Chondrocyte (in vitro differentiated cells): ENCODE measurements at places on chromosomes 6 and 20. TPM values are rescaled to one million over a fixed set of nuclear protein-coding genes. Genes with fewer than 3 reads are reported as not detected.

HLA-DRB1 gene
- not detected in 3 replicates for total RNA-seq

DNA sequence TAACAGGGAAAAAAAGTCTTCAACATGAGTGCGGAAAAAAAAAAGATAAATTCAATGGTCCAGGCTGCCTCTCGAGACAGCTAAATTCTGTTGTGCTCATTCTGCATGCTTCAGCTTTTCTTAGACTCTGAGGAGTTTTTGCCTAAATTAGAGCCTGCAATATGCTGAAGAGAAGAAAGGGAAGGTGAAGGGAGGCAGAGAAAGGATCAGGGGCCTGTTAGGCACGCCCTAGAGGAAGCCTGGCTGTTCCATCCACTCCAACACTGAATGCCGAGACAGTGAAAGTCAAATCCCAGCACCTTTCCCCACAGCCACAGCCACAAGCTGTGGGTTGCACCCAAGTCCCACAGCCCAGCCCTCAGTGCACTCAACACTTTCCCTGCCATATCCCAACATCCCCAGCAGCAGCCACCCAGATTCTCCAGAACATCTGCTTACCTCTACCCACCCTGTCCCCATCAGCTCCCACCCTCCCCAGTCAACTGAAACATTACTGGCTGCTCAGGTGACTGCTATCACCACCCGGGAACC, 37.3 kb downstream of the PREX1 start:
- no peaks in the 10 kb centered on the region for H3K36me3 ChIP-seq
- DNase-seq, result no peak
- no peak overlapping the region for H3K27ac ChIP-seq
- H3K4me1 ChIP-seq, result peaks cover 52% of the 10 kb centered on the region

CCDC170 gene
- total RNA-seq, result 0.20 to 0.67 TPM (median 0.60 TPM) in 3 replicates

CCHCR1 gene
- 11.2 to 18.3 TPM (median 13.4 TPM) in 3 replicates for total RNA-seq

SLPI gene
- 0.40 to 1.3 TPM in 2 of 3 replicates, not detected in the other for total RNA-seq

DNA sequence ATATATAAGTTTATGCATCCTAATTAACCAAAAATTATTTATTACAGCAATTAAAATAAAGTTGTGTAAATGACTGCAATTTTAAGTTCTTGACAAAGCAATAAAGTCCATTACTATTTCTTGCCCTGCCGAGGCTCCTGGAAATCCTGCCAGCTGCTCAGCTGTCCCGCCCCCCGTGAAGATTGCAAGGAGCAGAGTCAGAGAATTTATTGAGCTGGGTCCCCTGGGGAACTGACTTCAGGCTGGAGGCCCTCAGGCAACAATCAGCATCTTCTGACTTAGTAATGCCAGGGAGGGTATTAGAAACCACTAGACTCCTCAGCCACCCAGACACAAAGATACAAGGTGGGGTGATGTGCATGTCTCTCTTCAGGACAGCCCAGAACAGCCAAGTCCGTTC, 92.3 kb downstream of the EDN3 start:
- no peak overlapping the region for H3K4me3 ChIP-seq
- H3K36me3 ChIP-seq, result no peaks in the 10 kb centered on the region
- H3K27me3 ChIP-seq, result peaks cover 4% of the 10 kb centered on the region
- DNase-seq, result no peak
- H3K27ac ChIP-seq, result no peak overlapping the region

FHL5 gene
- total RNA-seq, result not detected in 3 replicates

FOXA2 gene
- not detected in 3 replicates for total RNA-seq

TSBP1 gene
- not detected in 3 replicates for total RNA-seq

DNA sequence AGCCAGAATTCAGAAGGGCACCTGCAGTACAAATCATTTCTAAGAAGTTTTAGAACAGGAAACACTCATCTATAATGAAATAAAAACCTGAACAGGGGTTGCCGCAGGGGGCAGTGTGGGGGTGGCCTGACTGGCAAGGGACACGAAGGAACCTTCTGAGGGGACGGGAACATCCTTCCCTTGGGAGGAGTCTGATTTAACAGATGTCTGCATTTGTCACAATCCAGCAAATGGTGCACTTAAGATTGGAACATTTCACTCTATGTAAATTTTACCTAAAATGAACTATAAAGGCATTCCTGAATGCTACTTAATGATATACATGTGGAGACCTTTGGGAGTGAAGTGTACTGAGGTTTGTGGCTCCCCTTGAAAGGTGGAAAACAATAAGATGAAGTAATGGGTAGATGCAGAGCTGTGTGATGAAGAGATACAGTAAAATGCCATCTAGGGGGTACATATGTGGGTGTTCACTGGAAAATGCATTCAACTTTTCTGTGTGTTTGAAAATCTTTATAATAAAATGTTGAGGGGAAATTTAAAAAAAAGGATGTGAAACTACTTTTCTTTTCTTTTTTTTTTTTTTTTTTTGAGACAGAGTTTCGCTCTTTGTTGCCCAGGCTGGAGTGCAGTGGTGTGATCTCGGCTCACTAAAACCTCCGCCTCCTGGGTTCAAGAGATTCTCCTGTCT, 89.5 kb downstream of the SNX5 start:
- no peaks in the 10 kb centered on the region for H3K36me3 ChIP-seq
- no peak for DNase-seq
- H3K27ac ChIP-seq, result no peak overlapping the region

DNA sequence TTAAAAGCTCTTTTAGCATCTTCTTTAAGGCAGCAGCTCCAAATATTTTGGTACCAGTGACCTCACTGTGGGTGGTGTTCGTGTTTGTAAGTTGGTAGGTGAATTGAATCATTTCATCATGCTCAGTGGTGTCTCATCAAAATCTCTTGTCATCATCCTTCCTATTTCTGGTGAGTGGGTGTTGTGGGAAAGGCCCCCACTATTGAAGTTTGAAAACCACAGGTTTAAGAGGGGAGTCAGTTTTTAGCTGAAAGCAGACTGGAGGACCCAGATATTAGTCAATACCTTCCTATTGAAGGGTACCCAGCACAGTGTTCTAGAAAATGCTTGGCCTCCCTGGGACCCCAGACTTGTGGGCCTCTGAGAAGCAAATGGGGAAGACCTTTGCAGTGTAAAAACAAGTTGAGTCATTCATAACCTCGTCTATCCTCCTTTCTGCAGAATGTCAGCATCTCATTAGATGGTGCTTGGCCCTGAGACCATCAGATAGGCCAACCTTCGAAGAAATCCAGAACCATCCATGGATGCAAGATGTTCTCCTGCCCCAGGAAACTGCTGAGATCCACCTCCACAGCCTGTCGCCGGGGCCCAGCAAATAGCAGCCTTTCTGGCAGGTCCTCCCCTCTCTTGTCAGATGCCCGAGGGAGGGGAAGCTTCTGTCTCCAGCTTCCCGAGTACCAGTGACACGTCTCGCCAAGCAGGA, 3.7 kb downstream of the PIM1 start:
- no peaks in the 10 kb centered on the region for H3K27me3 ChIP-seq
- peaks cover 20% of the 10 kb centered on the region for H3K36me3 ChIP-seq
- no peak overlapping the region for H3K27ac ChIP-seq
- no peak for DNase-seq
